Liver (tissue), 10 donors: ENCODE measurements at places on chromosomes 12 and 14. TPM values are rescaled to one million over a fixed set of nuclear protein-coding genes. Genes with fewer than 3 reads are reported as not detected.

CLEC4C gene
- 0.33 TPM for total RNA-seq

DNA sequence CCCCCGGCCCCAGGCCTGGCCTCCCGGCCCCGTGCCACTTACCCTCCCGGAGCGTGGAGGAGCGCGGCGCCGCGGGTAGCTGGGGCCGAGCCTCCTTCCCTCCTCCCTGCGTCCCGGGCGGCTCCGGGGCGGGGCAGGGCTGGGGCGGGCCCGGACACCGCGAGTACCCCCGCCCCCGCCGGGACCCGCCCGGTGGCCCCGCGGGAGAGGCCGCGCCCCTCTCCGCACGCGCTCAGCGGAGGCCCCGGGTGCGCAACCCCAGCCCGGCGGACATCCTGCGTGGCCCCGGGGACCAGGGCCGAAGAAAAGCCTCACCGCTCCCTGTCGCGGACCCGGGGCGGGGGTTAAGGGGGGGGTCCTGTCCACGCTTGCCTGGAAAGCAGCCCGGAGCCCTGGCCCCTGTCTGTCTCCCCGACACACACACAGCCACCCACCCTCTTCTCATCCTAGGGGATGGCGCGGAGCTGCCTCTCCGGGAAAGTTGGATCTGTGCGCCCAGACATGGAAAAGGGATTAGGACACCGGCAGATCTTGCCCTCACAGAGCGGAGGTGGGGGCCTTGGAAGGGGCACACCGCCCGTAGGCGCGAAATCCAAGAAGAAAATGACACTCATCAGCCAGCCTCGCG is at the start of gene SYNE3:
Gene SYNE3, minus strand, starts transcription at position 97 of the 628 bp plus-strand sequence. CDS start 40,829 bp downstream, outside the sequence.
- peak; percentile 78 for DNase-seq
- no peaks in the 10 kb centered on the region for H3K27me3 ChIP-seq
- no peaks in the 10 kb centered on the region for H3K36me3 ChIP-seq
- H3K4me1 ChIP-seq: peaks cover 30% of the 10 kb centered on the region
- H3K27ac ChIP-seq: peak within 1 kb of the TSS; percentile 65

TCL1B gene
- total RNA-seq: 0.19 TPM

GRCh38 chr14:37202812-37203211 is 5.1 kb downstream of the MIPOL1 start:
- H3K4me1 ChIP-seq: peaks cover 1% of the 10 kb centered on the region
- no peak overlapping the region for H3K27ac ChIP-seq
- H3K27me3 ChIP-seq: no peaks in the 10 kb centered on the region

GRCh38 chr12:114916541-114916940 is 232.6 kb upstream of the TBX3 start:
- no peak overlapping the region for H3K4me3 ChIP-seq
- H3K27me3 ChIP-seq: no peaks in the 10 kb centered on the region
- no peaks in the 10 kb centered on the region for H3K4me1 ChIP-seq
- DNase-seq: no peak
- no peaks in the 10 kb centered on the region for H3K36me3 ChIP-seq
- H3K27ac ChIP-seq: no peak overlapping the region

DNA sequence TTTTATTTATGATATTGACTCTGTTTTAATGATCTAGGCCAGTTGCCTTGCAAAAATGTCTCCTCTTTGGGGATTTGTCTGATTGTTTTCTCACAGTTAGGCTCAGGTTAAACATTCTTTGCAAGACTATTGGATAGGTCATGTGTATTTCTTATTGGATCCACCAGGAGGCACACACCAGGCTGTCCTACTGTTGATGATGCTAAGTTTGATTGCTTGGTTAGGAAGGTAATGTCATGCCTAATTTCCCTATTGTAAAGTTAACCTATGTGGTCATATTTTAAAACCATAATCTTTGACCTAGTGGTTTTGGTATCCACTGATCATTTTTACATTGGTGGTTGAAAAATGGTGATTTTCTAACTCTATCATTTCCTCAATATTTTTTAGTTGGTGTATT is 137.1 kb downstream of the BRMS1L start:
- no peak for DNase-seq
- no peaks in the 10 kb centered on the region for H3K4me1 ChIP-seq
- H3K4me3 ChIP-seq: no peak overlapping the region
- H3K36me3 ChIP-seq: no peaks in the 10 kb centered on the region
- no peaks in the 10 kb centered on the region for H3K27me3 ChIP-seq
- H3K27ac ChIP-seq: no peak overlapping the region

- no peak for DNase-seq
- H3K36me3 ChIP-seq: peaks cover 33% of the 10 kb centered on the region
- H3K27me3 ChIP-seq: no peaks in the 10 kb centered on the region
- peak overlapping the region; percentile 82 for H3K4me3 ChIP-seq
- peak overlapping the region; percentile 87 for H3K27ac ChIP-seq
Observed at GRCh38 chr14:20455355-20456300, 602 bp downstream of the APEX1 start.

GRCh38 chr12:120117961-120118320 is 1.4 kb upstream of the RAB35 start:
- no peaks in the 10 kb centered on the region for H3K36me3 ChIP-seq
- peaks cover 13% of the 10 kb centered on the region for H3K4me1 ChIP-seq
- H3K27me3 ChIP-seq: no peaks in the 10 kb centered on the region
- no peak overlapping the region for H3K4me3 ChIP-seq
